ENCODE measurements at places on chromosomes 1 and 21.
A peak's percentile ranks its signal among the peaks of the same experiment; 100 is the strongest.

GRCh38 chr1:26538480-26539412 is 9.2 kb downstream of the RPS6KA1 start:
- H3K27ac ChIP-seq, result peak overlapping the region; percentile 67
- peaks cover 17% of the 10 kb centered on the region for H3K36me3 ChIP-seq
- peak; percentile 45 for DNase-seq
- H3K27me3 ChIP-seq, result no peaks in the 10 kb centered on the region
- H3K4me1 ChIP-seq, result peaks cover 70% of the 10 kb centered on the region

GRCh38 chr1:21547876-21548275 is 38.7 kb downstream of the ALPL start:
- H3K36me3 ChIP-seq, result no peaks in the 10 kb centered on the region
- H3K4me1 ChIP-seq, result no peaks in the 10 kb centered on the region
- no peak overlapping the region for H3K27ac ChIP-seq
- DNase-seq, result no peak

GRCh38 chr21:16571594-16571993 is 841.8 kb downstream of the USP25 start:
- H3K27ac ChIP-seq, result no peak overlapping the region
- DNase-seq, result no peak
- no peaks in the 10 kb centered on the region for H3K27me3 ChIP-seq
- H3K4me1 ChIP-seq, result no peaks in the 10 kb centered on the region
- H3K36me3 ChIP-seq, result no peaks in the 10 kb centered on the region
- H3K4me3 ChIP-seq, result no peak overlapping the region

DNA sequence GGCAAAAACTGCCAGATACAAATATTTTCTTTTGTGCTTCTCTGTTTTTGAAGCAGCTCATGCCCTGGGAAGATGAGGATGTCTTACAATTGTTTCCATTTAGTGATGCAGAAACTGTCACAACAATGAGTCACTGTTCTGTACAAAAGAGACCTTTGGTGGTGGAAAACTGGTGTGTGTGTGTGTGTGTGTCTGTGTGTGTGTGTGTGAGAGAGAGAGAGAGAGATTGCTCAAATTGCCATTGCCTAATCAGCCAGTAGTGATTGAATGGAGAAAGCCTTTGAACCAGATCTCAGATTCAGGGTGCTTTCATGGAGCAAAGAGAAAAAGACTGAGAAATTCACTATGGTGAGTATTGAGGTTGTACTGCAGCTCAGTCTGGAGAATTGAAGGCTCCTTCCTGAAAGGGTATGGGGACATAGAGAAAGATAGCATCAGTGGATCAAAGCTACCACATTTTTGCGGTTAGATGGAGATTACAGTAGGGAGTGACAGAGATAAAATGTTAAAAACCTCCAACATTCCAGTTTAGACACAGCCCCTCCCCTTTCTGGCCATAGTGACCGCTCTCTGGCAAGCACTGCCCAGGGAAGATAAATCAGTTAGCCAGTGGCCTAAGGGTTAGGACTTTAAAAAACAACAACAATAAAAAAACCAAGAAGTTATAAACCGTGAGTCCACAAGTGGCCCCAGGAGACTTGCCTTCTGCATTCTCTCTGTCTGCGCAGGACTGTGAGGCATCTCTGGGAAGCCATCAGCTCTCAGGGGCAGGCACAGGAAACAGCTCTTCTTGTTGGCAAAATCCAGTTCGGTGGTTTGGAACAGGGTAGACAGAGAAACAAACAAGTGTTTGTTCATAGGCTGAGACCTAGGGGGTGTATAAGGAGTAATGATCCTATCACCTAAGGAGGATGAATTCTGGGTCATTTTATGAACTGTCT is 406.5 kb downstream of the DUSP10 start:
- peaks cover 9% of the 10 kb centered on the region for H3K4me1 ChIP-seq
- DNase-seq, result peak; percentile 4
- no peak overlapping the region for H3K4me3 ChIP-seq
- no peaks in the 10 kb centered on the region for H3K36me3 ChIP-seq

DNA sequence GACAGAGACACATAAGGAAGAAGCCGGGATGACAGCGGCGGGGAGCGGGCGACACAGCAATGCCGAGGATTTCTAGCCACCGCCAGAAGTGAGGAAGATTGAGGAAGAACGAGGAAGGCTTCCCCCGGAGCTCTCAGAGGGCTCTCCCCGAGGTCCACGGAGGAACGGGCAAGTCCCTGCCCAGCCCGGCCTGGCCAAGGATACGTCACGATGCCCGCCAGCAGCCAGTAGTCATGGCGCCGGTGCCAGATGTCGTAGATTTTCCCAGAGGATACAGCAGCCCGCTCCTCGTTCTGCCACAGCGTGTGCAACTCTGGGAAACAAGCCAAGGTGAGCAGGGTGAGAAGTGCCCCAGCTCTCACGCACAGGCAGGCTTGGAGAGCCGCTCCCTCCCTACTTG is 65.9 kb downstream of the KCNAB2 start:
- no peaks in the 10 kb centered on the region for H3K36me3 ChIP-seq
- peaks cover 6% of the 10 kb centered on the region for H3K27me3 ChIP-seq
- H3K4me3 ChIP-seq, result no peak overlapping the region
- H3K4me1 ChIP-seq, result peaks cover under 1% of the 10 kb centered on the region
- no peak for DNase-seq

DNA sequence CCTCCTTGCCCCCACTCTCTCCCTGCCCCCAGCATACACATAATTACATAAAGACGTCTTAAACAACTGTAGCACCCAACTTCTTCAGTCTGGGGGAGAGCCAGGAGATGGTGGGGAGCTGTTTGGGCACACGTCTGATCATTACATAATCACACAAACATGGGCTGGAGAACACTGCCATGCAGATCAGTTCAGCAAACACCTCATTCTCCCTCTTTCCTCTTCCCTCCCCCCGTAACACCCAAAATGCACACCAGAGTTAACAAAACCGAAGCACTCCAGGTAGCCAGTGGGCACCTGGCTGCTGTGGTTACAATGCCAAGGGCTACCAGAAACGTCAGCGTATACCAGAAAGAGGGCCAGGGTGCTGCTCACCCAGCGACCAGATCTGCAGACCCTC is 1.6 kb downstream of the HIVEP3 start:
- H3K27me3 ChIP-seq, result peaks cover 17% of the 10 kb centered on the region
- no peak for DNase-seq
- H3K36me3 ChIP-seq, result peaks cover 15% of the 10 kb centered on the region
- peak overlapping the region; percentile 80 for H3K27ac ChIP-seq
- peak overlapping the region; percentile 82 for H3K4me3 ChIP-seq
- peaks cover 76% of the 10 kb centered on the region for H3K4me1 ChIP-seq

DNA sequence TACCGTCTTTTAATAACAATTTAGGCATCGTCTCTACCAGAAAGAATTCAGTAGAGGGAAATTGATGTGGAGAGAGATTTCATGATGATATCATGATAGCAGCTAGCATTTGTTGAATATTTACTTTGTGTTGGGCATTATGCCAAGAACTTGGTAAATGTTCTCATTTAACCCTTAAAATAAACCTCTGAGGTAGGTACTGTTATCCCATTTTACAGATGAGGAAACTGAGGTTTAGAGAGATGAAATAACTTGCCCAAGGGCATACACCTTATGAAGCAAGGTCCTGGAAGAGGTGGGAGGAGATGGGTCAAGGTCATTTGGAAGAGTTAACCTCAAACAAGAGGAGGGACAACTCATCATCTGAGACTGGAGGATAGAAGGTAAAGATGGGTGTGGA is 34.8 kb downstream of the TSNAX start:
- no peak overlapping the region for H3K4me3 ChIP-seq
- H3K4me1 ChIP-seq, result peaks cover 6% of the 10 kb centered on the region
- no peak for DNase-seq
- peaks cover 31% of the 10 kb centered on the region for H3K36me3 ChIP-seq
- H3K27ac ChIP-seq, result no peak overlapping the region

- no peak overlapping the region for H3K27ac ChIP-seq
- H3K4me3 ChIP-seq, result no peak overlapping the region
- DNase-seq, result no peak
- no peaks in the 10 kb centered on the region for H3K36me3 ChIP-seq
Measured at GRCh38 chr1:54627196-54627595, 3.9 kb upstream of the FAM151A start.

DNA sequence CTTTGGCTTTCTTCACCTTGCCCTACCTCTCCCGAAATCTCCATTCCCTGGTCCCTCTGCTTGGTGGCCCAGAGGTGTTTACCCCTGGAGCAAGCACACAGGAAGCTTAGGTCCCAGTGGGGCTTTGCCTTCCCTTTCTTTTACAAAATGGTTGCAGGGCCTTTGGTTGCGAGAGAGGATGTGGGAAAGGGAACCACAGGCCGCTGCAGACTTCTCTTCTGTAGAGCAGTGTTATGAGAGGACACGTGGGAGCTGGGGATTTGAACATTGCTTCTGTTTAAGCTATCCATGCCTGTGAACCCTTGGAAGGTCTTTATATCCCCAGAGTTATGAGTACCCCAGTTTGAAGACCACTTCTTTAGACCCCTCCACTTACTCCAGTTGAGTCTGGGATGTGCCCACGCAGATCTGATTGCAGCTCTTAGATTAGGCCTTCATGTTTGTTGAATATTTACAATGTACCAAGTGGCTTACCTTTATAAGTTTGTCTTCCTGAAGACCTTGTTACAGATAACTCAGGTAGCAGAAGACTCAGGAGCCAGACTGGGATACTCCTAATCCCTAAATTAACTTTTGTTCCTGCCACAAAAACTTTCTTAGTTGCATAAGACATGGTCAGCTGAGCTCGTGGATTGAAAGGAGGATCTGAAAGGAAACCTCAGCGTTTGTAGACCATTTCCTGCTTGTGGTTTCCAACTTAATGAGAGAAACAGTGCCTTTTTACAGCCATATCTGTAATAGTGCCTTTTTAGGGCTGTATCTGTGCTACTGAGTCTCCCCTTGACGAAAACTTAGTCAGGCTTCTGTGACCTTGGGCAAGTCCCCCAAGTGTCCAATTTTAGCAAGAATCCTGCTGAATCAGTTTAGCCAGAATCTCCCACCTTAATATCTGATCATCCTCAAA is 21.9 kb upstream of the IVNS1ABP start:
- peaks cover 9% of the 10 kb centered on the region for H3K36me3 ChIP-seq
- H3K4me3 ChIP-seq, result peak overlapping the region; percentile 70
- peaks cover 37% of the 10 kb centered on the region for H3K4me1 ChIP-seq

DNA sequence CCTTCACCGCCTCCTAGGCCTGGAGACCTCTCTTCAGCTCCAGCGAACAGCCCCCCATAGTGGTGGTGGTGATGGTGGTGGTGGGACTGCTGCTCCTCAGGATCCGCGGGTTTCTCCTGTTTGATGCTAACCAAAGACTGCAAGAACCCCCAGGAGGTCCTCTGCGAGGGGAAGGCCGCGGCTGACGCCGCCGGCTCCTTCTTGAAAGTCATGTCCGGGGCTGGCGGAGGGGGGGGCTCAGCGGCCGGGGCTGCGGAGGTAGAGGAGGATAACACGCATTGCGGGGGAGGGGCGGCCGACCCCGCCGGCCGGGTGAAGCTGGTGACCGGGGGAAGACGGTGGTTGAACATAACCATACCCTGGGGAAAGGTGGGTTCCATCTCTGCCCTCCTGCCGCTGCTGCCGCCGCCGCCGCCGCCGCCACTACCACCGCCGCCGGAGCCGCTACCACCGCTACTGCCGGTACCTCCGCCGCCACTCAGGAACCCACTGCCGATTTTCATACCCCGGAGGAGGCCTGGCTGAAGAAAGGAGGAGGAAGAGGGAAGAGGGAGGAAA is 554 bp downstream of the ZNF281 start:
- DNase-seq, result peak; percentile 19
- H3K4me1 ChIP-seq, result peaks cover 43% of the 10 kb centered on the region
- H3K4me3 ChIP-seq, result peak overlapping the region; percentile 95
- peak overlapping the region; percentile 92 for H3K27ac ChIP-seq
- peaks cover 41% of the 10 kb centered on the region for H3K36me3 ChIP-seq
- H3K27me3 ChIP-seq, result peaks cover 5% of the 10 kb centered on the region

GRCh38 chr1:184647471-184647870 is 107.2 kb downstream of the EDEM3 start:
- H3K27ac ChIP-seq, result no peak overlapping the region
- H3K4me1 ChIP-seq, result no peaks in the 10 kb centered on the region
- peaks cover 2% of the 10 kb centered on the region for H3K27me3 ChIP-seq
- no peak for DNase-seq

GRCh38 chr1:32898056-32898455 is 3.1 kb downstream of the TMEM54 start:
- H3K27ac ChIP-seq, result no peak overlapping the region
- H3K4me1 ChIP-seq, result peaks cover 1% of the 10 kb centered on the region
- no peak for DNase-seq
- H3K4me3 ChIP-seq, result no peak overlapping the region
- H3K27me3 ChIP-seq, result peaks cover 65% of the 10 kb centered on the region
- H3K36me3 ChIP-seq, result peaks cover 1% of the 10 kb centered on the region

DNA sequence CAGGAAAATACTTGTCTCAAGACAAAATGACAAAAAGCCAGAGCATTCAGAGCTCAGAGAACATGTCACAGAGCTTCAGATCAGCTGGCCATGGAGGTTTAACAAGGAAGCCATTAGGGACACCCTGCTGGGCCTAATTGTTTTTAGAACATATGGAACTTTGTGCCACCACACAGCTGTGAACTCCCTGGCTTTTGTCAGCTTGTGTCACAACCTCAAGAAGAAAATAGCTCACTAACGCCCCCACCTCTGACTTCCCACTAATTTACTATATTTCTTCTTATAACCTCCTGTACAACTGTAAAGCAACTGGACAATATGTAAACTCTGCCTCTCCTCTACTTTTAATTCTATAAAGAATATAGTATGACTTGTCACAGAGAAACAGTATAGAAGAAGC is 21.0 kb upstream of the TDRD10 start:
- peaks cover 18% of the 10 kb centered on the region for H3K4me1 ChIP-seq
- peaks cover 17% of the 10 kb centered on the region for H3K27me3 ChIP-seq
- H3K4me3 ChIP-seq, result no peak overlapping the region
- no peaks in the 10 kb centered on the region for H3K36me3 ChIP-seq

DNA sequence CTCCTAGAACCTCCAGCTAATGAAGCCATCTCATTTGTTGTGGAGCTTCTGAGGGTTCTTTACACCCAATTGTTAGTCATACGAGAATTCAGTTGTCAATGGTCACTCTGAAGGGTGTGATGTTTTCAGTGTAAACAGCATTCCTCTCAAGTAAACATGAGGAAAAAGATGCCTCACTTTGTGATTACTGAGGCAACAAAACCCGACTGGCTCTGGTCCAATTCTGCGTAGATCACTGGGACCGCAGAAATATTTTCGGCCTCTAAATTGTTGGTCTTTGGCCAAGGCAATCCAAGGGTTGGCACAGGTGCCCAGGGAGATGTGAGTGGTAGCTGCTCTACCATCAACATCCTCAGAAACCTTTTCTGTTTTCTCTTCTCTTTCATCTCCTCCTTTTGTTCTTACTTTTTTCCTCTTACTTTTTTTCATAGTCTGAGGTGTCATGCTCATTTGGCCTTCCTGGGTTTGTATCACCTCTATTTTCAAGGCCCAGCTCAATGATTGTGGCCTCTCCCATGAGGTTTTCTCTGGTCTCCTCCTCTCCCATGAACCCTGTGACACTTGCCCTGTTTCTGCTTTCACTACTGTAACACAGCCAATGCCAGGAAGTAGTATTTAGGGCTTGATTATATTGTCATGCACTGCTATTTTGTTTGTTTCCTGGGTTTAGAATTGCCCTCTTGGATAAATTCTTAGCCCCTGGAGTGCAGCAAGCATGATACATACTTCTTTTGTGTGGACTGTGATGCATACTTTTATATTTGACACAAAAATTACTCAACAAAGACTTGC is 221.9 kb downstream of the TNR start:
- peaks cover 1% of the 10 kb centered on the region for H3K4me1 ChIP-seq
- H3K27ac ChIP-seq, result no peak overlapping the region
- no peaks in the 10 kb centered on the region for H3K36me3 ChIP-seq
- no peak for DNase-seq

Measured in T-helper 2 cell treated with Interferon-gamma antibody and Interleukin-4, amounts not matched to agents 5 μg/mL and 100 μg/mL, for 36 hours (primary cell).